ENCODE measurements at places on chromosomes 7 and 10. TPM values are rescaled to one million over a fixed set of nuclear protein-coding genes. Genes with fewer than 3 reads are reported as not detected.

The ATOH7 gene
- polyA plus RNA-seq = not detected

The MRLN gene
- not detected for polyA plus RNA-seq

The POLR1F gene
- polyA plus RNA-seq = 11.7 TPM

The FOXI2 gene
- polyA plus RNA-seq = not detected

The OR2A12 gene
- polyA plus RNA-seq = not detected
